ENCODE measurements at places on chromosomes 3 and 15. TPM values are rescaled to one million over a fixed set of nuclear protein-coding genes. Genes with fewer than 3 reads are reported as not detected.

DNA sequence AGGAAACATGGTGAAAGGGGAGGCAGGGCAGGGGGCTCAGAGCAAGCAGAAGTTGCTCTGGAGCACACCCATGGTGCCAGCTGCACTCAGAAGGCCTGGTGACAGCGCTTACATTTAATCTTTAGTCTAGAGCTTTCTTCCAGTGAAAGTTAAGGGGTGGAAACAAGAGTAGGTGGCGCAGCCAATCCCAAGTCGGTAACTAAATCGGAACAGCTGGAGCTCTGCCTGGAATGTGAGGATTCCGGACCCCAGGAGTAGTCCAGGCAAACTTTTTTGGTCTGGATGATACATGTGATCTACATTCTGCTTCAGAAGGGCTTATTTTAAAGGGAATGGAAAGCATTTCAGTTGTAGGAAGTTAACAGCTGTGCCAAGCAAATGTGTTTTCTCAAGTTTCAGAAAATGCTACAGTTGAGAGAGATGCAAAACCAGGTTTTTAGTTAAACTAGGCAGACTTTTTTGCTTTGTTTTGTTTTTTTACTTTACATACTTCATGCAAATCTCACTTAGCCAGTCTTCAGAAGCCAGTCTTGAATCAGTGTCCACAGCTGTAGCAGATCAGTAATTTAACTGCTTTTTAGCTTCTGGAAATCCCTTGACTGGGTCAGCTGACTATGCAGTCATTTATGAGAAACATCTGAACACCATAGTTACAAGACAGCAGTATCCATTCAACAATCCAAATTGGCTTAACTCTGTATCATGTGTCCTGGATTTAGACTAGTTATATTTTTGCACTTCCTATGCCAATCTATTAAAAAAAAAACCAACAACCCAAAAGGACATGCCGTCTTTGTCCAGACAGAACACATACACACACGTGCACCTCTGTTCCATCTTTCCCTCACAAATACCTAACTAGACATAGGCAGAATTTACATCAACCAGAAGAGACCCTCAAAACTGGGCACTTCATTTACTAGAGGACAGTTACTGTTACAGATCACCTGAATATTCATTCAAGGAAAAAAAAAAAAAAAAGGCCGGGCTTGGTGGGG lies 33.2 kb downstream of the ZNF106 start:
- no peak for DNase-seq

LRRC3B gene
- not detected for total RNA-seq

DAPK2 gene
- total RNA-seq, result 4.2 TPM

- DNase-seq, result no peak
Observed at GRCh38 chr3:112115161-112115739, 17.8 kb downstream of the GCSAM start.

KCNAB1 gene
- total RNA-seq, result not detected
